ENCODE measurements at places on chromosomes 6 and 20. TPM values are rescaled to one million over a fixed set of nuclear protein-coding genes. Genes with fewer than 3 reads are reported as not detected.
A peak's percentile ranks its signal among the peaks of the same experiment; 100 is the strongest.

- no peak for ATAC-seq
Observed at GRCh38 chr6:80336911-80337310, 230.4 kb downstream of the BCKDHB start.

DNA sequence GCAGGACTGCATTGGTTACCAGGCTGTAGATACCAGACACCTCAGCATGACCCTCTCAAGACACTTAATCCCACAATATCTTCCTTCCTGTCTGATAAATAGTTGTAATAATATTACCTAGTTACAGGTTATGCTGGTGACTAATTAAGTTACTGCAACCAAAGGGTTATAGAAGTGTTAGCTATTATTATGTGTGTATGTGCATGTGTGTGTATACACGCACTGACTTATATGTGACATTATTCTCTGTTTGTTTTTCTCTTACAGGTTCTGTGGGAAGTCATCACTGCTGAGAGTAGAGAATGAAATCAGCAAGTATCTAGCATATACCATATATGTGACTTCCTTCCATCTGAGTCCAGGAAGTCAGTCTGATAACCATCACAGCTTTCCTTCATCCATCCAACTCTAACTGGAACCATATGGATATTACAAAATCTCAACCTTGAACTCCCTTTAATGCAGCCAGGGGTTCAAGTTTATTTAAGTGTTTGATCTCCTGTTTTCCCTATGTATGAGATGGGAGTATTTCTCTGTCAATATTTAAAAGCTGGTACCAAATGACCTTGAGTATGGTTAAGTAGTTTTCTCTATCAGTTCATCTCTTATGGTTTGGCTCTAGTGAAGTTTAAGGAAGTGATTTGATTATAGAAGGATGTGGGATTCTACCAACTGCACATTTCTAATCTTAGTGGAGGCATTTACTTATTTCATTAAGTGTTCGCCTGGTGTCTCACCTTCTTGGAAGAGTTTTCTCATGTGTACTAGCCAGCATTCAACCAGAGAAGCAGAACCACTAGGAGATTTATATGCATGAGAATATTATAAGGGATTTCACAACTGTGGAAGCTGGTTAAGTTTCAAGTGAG is 313.2 kb downstream of the HIVEP2 start:
- ATAC-seq, result no peak

DNA sequence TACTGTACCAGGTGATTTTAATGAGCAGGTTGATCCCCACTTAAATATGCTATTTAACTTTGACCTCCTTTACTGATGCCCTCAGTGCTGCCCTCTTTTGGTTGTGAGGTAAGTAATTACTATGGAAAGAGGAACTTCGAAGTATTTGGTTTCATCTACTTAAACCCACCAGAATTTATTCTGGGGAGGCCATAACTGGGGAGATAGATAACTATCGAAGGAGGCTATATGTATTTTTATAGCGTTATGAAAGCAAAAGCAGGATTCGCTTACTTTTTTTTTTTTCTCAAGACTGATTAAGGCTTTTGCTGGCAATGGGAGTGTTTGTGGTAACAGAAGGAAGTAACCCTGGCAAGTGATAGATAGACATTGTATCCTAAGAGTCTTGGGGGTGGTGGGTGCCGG is 168.9 kb upstream of the CENPW start:
- ATAC-seq, result peak; percentile 54

DNA sequence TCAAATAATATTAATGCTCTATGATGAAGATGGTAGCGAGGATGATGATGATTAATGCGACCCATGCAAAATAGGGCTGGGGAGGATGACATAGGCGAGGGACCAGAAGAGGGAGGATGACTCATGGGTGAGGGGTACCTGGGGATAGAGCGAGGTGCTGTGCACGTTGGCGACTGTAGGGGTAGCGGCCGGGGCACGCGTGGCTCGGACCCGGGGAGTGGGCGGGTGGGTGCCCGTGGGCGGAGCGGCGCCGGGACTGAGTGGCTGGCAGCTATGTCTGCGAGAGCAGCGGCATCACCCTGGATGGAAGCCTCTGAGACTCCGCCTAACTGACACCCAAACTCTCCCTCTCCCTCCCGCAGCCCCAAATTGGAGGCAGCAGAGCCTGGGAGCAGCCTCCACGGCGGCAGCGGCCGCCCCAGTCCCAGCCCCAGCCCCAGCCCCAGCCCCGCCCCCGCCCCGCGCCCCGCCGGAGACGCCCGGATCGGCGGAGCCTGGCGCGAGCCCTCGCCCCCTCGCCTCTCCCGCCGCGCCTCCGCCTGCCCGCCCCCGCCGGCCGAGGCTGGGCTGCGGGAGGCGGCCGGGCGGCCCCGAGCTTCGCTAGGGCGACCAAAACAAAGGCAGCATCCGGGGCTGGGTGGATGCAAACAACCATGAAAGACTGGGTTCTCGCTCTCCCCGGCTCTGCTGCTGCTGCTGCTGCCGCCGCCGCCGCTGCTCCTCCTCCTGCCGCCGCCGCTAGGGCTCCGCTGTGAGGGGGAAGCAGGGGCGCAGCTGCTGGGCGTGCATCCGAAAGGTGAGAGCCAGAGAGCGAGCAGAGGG is at the start of gene RIMS1:
TSS of gene RIMS1 (plus strand) at position 367 of the 822 bp plus-strand sequence. CDS start 474 bp downstream, outside the sequence.
- no peak for ATAC-seq

DNA sequence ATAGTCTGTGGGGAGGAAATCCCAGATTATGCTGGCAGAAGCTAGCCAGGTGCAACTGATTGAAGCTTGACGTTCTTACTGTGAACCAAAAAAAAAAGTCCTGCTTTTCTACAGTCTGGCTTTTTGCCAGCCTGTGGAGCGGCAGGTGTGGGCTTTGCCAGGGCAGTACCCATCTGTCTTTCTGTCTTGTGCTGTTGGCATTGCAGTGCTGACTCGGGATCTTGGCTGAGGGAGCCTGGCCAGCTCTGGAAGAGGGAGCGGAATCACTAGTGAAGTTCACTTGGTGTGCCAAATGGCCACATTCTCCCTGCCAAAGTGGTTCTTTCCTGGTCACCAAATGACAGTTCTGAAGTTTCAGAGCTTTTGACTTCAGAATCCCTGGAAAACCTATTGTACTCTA is 5.0 kb downstream of the KIF3B start:
- no peak for ATAC-seq

- ATAC-seq, result no peak
Observed at GRCh38 chr6:69774740-69775584, 21.8 kb downstream of the LMBRD1 start.

- no peak for ATAC-seq
Observed at GRCh38 chr6:79869184-79869583, 78.2 kb downstream of the ELOVL4 start.

GRCh38 chr6:127547904-127548649 is 28.9 kb upstream of the C6orf58 start:
- ATAC-seq, result no peak

DNA sequence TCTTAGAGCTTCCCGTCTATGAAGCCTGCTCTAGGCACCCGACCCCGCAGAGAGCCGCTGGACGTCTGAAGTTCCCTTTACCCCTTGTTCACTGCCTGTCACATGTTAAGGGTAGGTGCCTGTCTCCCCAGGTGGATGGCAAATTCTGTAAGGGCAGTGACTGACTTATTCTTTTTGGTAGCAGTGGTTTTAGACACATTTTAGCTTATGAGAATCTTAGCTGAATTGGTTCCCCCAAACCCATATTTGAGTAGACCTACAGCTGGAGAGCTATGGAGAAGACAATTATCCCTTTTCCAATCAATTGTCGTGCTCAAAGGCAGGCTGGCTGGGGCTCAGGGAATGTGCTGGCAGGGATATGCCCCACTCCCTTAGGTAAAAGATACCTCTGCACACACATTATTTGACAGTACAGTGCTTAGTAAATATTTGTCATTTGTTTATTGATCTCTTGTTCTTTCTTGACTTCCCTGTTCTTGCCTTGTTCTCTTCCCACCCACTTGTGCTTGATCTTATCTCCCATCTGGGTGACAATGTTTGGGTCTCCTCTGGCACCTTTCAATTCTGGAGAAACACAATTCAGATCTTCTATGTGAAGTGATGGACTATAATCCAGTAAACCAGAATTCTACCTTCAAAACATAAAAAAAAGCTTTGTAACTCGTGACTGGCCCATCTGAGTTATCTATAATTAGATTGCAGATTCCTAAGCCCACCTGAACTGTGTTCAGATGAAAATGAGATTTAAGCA is 114.3 kb upstream of the SLC2A12 start:
- ATAC-seq, result no peak

DNA sequence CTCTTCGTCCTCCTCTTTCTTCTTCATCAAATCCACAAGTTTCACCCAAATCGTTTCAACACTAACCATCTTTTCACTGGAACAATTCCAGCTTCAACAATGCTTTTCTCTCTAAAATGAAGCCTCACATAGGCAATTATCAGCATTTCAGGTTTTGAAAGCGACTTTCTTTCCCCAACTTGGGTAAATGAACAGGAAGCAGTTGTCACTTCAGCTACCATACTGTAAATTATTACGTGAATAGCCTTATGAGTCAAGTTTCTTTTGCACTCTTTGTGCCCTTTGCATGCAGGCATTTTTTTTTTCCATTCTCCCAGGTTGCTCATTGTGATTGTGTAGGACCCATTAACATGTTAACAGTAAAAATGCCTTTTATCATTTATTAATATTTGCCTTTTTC is 121.7 kb upstream of the BTBD3 start:
- ATAC-seq, result no peak

- ATAC-seq, result no peak
Observed at GRCh38 chr6:134740473-134741199, 209.3 kb downstream of the ALDH8A1 start.

DNA sequence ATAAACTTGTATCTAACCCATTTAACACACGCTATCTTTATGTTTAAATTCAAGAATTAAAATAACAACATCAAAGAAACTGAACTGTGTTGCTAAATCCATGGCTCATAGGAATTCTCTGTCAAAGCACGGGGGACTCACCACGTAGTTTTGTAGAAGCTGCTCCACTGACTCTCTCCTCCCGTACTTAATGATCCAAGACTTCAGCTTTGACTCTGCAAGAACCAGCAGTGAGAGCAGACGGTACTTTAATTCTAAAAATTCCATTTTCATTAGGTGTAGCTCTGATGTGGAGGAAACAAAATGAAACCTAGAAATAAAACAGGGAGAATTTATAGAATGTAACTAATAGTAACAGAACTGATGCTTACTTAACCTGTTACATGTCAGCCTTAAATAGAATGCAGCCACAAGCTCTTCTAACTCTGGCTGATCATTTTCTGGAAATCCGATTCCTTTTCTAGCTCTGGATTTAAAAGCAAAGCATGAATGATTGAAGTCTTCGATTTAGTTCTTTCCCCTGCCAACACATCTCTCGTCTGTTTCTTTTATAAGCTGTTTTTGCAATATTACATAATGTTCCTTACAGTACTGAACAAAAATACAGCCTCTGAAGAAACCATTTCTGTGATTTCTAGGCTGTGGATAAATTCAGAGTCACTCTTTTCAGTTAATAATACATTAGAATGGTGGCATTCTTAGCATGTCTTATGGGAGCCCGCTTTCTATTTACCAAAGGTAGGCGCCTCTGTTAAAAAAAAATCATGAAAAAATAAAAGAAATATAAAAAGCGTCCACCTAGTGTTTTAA is 165.5 kb downstream of the SYNE1 start:
- no peak for ATAC-seq

GRCh38 chr20:5180933-5181332 is 54.1 kb downstream of the CDS2 start:
- ATAC-seq, result no peak

- no peak for ATAC-seq
Observed at GRCh38 chr6:119612911-119613381, 263.4 kb upstream of the MAN1A1 start.

DNA sequence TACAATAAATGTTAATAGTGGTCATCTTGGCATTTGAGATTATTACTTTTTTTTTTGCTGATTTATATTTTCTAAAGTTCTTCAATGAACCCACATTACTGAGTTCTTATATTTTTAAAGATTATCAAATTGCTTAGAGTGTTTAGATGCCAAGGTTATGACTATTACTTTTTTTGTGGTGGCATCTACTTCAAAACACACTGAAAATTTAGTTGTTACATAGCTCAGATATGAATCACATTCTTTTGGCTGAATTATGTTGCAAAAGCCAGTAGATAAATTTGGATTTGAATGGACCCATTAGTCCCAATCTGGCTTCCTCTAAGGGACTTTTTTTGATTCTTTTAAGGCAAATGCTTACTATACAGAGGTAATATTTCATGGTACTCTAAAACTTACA is 8.9 kb downstream of the UTRN start:
- ATAC-seq, result no peak

DNA sequence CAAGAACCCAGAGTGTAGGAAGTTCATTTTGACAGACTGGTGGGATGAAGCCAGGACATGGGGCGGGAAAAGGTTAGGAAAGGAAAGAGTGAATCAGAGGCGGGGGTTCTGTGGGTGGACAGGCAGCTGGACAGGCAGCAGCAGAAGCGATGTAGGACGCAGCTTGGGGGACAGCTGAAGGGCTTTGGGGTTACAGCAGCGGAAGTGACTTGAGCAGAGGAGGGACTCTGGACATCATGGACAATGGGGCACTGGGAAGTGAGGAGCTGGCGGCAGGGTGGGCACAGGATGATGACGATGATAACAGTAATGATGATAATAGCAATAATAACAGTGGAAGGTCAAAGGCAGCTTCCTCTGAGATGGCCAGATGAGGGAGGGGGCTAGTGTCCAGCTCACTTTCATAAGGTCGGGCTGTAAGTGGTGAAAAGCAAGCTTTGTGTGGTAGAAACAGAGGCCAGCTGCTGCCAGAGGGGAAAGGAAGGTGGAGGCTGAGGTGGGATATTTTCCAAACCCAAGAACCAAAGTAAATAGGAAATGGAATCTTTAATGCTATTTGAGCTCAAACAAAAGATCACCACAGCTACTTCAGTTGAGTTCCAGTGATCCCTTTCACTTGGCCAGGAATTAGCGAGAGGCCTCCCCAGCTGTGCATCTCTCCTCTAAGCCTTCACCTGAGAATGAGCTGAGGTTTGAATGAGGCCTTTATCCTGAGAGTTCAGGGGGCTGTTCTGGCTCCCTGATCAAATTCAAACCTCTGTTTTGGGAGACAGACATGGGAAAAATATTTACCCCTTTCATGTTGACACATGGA is 433.5 kb downstream of the DHX35 start:
- ATAC-seq, result no peak

DNA sequence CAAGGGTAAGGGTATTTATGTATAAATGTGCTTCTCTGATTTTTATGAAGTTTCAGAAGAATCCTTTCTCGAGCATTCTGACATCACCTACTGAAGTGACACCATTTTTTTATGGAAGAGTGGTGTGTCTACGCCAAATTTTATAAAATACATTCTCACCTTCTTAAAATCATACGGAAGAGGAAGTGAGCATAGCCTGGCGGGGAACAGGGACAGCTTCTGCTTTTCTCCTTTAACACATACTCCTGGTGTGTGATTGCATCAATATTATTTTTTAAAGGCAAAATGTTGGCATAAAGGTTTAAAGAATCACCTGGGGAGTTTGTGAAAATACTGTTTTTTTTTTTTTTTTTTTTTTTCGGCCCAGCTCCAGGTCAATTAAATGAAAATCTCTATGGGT is 733.6 kb upstream of the MAN1A1 start:
- ATAC-seq, result no peak

GRCh38 chr6:5125152-5126006 is 40.2 kb downstream of the PPP1R3G start:
- no peak for ATAC-seq

- ATAC-seq, result no peak
Observed at GRCh38 chr6:16927205-16927604, 165.9 kb upstream of the ATXN1 start.

The SNAP25 gene
- 0.13 TPM for total RNA-seq

The HLA-A gene
- total RNA-seq, result 1,926 TPM

The RXRB gene
- total RNA-seq, result 31.0 TPM

The PGK2 gene
- not detected for total RNA-seq

The PHACTR3 gene
- total RNA-seq, result not detected

The HLA-DPB1 gene
- total RNA-seq, result 21.4 TPM

The C6orf15 gene
- total RNA-seq, result not detected

The BCAS4 gene
- 9.7 TPM for total RNA-seq

The MOG gene
- total RNA-seq, result not detected

The DACT2 gene
- not detected for total RNA-seq

The PAX1 gene
- total RNA-seq, result not detected
